ENCODE measurements at places on chromosomes 1 and 21. TPM values are rescaled to one million over a fixed set of nuclear protein-coding genes. Genes with fewer than 3 reads are reported as not detected.

The RPTN gene
- total RNA-seq, result not detected

The PTGER3 gene
- 3.6 TPM for total RNA-seq

DNA sequence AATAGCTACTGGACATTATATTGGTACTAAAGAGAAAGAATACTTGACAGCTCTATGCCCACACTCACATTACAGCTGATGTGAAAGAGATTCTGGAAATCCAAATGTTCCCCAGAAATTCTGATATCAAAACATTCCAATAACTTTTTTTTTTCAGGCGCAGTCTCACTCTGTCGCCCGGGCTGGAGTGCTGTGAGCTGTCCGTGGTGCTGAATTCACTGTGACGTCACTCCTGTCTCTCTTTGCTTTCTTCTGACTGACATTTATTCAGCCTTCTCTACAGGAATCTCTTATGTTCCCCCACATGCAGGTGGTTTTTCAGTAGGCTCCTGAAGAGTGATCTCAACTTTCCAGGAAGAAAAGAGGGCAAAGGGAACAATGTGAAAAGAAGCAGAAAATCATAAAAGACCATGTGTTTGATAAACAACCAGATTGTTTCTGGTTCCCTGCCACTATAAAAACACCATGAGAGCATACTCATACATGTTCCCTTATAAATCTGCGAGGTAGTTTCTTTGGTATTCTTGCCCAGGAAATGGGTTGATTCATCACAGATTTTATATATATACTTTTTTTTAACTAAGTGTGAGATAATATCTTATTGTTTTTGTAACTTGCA is 6.2 kb downstream of the S100A7A start:
- no peaks in the 10 kb centered on the region for H3K36me3 ChIP-seq
- no peaks in the 10 kb centered on the region for H3K4me1 ChIP-seq

- no peak overlapping the region for H3K27ac ChIP-seq
- H3K4me1 ChIP-seq, result no peaks in the 10 kb centered on the region
- H3K27me3 ChIP-seq, result no peaks in the 10 kb centered on the region
- H3K36me3 ChIP-seq, result no peaks in the 10 kb centered on the region
- no peak for DNase-seq
- H3K4me3 ChIP-seq, result no peak overlapping the region
These were observed 145.3 kb downstream of the S1PR1 start for GRCh38 chr1:101382135-101382534.

GRCh38 chr1:101356604-101357443 is 120.0 kb downstream of the S1PR1 start:
- H3K36me3 ChIP-seq, result no peaks in the 10 kb centered on the region
- H3K27me3 ChIP-seq, result no peaks in the 10 kb centered on the region
- no peak overlapping the region for H3K4me3 ChIP-seq
- H3K4me1 ChIP-seq, result no peaks in the 10 kb centered on the region
